ENCODE measurements at places on chromosomes 3 and 15.
A peak's percentile ranks its signal among the peaks of the same experiment; 100 is the strongest.

GRCh38 chr15:42549032-42549491 lies 424 bp downstream of the HAUS2 start:
- DNase-seq: peak; percentile 18

DNA sequence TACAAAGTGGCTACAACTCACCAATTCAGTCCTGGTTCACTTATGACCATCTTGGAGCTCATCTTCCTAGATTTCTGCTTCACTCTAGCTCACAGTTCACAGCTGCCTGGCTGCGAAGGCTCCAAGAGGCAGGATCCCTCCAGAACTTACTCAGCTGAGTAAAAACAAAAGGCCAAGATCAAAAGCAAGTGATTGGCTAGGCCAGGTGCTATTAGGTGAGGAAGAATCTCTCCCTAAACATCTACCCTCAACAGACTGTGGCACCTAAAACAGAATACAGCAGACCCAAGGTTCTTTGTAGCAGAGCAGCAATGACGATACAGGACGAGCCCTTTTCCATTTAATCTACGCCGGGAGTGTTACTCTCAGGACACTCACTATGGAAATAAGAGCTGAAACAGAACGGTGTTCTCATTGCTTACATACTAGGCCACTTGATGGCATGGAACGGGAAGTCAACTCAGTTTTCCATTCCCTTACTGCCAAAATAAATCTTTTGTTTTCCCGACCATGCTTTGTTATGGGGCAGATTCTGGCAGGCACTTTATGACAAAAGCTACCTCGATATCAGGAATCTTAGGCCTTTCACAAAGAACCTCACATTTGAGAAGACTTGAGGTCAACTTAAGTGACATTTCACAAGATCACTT lies 901 bp downstream of the ICE2 start:
- peak; percentile 3 for DNase-seq

DNA sequence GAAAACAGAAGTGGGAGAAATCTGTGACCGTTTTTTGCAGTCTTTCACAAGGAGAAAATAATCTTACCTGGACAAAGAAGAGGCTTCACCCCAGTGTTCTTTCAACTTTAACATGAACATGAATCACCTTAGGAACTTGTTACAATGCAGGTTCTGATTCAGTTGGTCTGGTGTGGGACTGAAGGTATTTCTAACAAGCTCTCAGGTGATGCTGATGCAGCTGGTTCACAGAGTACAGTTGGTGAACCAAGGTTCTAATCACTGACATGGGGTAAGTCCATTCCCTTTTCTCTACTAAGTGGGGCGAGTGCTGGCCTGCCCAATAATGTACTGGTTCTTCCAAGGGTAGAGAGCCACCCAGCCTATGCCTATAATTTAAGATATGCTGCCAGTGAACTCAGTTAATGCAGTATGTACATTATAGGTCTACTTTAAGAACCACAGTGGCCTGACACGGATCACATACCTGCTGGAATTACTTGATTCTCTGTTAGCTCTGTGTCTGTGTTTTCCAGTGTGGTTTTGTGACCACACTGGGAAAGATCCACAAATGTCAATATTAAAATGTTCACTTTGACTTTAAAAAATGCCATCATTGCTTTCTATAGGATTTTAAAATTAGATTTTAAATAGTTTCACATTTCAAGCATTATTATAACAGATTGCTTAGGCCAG lies 304.1 kb downstream of the ZNF621 start:
- DNase-seq: no peak

GRCh38 chr15:70055601-70056051 lies 42.1 kb downstream of the TLE3 start:
- no peak for DNase-seq

DNA sequence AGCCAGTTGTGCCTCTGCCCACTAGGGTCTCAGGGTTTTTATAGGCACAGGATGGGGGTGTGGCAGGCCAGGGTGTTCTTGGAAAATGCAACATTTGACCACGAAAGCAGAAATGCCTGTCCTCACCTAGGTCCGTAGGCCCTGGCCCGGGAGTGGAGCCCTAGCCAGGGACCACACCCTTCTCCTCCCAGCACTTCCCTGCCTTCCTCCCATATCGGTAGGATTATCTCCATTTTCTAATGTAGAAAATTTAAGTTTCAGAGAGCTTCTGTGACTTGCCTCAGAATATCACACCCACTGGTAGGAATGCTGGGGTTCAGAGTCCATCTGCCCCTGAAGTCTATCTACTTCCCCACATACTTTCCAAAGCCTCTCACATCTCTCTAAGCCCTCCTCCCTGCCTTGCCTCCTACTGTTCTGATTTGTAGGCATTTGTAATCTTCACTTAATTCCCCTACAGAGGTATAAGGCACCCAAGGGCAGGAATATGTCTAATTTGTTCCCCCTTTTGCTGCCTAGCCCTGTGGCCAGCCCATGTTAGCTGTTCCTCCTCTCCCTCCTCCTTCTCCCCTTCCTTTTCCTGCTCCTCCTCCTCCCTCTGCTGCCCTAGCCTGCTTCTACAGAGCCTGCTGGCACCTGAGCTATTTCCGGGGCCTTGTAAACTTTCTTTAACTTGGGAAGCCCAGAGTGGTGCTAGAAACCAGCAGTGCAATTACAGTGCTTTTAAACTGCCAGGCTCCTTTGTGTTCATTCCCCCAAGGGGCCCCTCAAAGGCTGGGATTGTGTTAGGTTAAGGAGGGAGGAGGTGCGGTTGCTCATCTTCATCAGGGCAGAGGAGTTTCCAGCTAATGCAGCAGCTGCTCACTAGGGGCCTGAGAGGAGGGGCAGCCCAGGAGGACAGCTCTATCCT lies 71.1 kb downstream of the MRPL46 start:
- DNase-seq: no peak

DNA sequence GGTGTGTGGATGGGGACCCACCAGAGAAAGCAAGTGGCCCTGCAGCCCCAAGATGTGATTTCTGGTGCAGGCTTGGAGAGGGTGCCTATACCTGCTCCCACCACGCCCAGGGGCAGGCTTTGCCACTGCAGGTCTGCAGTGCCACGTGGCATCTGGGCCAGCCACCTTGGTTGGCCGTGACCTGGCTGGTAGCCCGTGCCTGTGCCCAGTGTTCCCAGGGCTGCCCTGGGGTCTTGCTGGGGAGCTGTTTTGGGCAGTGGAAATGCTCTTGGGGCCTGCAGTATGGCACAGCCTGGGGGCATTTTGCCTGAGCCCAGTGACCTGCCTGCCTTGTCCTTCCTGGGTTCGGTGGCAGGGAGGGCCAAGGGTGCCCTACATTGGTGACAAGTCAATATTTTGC lies 203.4 kb downstream of the UBE3A start:
- no peak for DNase-seq

DNA sequence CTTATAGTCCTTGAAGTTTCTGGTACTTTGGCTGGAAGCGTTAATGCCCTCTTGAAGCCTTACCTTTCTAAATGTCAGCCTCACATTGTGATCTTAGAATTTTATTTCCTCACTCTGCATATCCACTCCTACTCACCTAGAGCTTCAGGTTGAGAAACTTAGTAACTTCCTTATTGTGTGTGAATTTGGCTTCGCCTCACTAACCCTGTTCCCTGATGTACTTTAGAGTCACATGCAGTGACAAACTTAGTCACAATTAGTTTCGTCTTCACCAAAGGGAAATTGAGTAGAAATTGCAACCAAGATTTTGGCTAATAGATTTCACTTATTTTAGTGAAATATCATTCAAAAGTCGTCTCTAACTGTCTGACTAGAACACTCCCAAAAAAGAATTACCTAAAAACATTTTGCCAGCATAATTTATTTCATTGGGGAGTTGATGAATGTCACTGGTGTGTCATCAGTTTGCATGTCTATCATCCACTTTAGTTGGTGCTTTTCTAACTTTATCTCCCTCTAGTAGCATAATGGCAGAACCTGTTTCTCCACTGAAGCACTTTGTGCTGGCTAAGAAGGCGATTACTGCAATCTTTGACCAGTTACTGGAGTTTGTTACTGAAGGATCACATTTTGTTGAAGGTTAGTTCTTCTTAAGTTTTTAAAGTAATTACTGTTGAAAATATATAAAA lies 960 bp downstream of the MFN1 start:
- DNase-seq: no peak

GRCh38 chr3:120502116-120502515 lies 51.3 kb upstream of the FSTL1 start:
- no peak for DNase-seq

DNA sequence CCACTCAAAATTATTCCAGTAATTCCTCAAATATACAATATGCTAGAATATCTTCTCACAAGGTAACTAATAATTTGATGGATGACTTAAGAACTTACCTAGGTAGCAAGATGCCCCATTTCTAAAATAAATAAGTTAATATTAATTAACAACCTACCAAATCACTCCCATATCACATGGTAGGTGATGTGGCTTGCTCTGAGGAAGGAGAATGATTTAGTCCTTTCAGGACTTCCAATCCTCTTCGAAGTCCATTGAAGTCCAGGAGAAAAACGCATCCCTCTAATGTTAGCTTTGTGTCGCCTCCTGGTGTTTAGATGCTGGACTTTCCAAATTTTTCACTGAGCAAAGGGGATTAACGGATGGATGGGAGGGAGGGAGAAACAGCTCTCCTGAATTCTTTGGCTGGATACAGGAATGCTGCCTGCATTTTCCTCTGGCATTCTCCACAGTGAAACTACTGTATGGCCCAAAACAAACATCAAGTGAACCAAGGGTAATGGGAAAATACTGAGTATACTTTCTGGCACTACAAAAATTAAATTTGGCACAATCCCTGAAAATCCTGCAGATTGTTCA lies 58.6 kb downstream of the PRICKLE2 start:
- no peak for DNase-seq

DNA sequence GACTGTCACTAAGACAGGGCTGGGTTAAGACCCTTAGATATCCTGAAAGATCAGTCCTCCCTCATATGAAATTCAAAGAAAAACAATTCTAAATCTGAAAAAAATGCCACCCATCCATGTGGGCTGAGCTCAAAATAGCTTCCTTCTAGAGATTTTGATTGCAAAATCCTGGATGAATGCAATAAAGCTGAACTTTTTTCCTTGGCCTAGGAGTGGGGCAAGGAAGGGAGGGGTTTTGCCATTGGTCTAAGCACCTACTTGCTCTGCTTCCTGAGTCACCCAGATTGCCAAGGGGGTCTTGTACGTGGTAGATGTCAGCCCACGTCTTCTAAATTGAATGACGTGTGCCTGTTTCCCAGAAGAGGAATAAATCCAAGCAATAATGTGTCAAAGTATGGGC lies 15.3 kb upstream of the SMAD3 start:
- DNase-seq: no peak

DNA sequence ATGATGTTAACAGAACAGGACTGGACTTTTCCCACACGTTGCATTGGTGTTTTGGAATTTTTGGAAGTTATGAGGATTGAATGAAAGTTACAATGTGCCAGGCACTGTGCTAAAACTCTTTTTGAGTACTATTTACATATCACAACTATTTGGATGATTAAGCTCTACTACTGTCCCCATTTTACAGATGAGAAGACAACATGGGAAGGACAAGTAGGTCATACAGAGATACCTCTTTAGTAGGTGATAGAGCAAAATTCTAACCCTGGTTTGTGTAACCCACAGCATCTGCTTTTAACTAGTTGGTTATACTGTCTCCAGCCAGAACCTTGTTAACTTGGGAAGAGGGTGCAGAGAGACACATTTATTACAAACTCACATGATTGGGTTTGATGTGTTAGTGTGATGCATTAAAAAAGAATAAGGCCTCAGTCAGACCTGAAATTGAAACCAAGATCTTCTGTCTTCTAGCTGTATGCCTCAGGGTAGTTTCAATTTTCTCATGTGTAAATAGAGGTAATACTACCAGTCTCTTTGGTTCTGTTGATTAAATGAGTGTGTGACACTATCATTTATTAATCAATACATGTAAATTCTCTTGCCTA lies 1.4 kb downstream of the NDUFB4 start:
- DNase-seq: no peak

GRCh38 chr3:112651516-112651915 lies 10.6 kb upstream of the CCDC80 start:
- DNase-seq: no peak

- no peak for DNase-seq
These were observed 771 bp downstream of the CALML4 start for GRCh38 chr15:68204361-68204760.

- DNase-seq: no peak
These were observed at the start of gene ACAN for GRCh38 chr15:88803241-88803919. ACAN (plus strand) TSS chr15:88803436; CDS start chr15:88836207, 32,771 bp downstream.

- peak; percentile 25 for DNase-seq
These were observed 500.9 kb downstream of the SOX2 start for GRCh38 chr3:182212479-182213076.

DNA sequence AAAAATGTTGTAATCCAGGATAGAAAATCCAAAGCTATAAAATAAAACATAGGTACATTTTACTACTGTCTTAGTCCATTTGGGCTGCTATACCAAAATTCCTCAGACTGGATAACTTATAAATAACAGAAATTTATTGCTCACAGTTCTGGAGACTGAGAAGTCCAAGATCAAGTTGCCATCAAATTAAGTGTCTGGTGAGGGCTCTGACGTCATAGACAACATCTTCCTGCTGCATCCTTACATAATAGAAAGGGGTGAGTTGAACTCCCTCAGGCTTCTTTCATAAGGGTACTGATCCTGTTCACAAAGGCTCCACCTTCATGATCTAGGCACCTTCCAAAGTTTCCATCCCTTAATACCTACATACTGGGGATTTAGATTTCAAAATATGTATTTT lies 826.8 kb downstream of the NTRK3 start:
- no peak for DNase-seq

All from HTR-8/SVneo (cell line).